ENCODE measurements at places on chromosomes 12 and 14.

DNA sequence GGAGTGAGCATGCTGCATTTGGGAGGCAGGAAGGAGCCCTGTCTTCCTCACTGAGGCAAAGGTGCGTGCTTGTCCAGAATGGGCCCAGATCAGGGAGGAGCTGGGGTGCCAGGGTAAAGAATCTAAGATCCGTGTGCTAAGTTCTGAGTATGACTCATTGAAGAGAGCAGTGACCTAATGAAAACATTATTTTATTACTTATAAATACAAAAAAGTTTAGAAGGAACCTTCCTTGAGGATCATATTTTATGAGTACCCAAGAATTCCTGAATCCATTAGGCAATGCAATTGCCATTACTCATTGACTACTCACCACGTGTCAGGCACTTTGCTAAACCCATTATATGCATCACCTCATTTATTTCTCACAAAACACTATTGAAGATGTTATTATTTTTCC is 264.7 kb downstream of the EGLN3 start:
- DNase-seq = no peak

DNA sequence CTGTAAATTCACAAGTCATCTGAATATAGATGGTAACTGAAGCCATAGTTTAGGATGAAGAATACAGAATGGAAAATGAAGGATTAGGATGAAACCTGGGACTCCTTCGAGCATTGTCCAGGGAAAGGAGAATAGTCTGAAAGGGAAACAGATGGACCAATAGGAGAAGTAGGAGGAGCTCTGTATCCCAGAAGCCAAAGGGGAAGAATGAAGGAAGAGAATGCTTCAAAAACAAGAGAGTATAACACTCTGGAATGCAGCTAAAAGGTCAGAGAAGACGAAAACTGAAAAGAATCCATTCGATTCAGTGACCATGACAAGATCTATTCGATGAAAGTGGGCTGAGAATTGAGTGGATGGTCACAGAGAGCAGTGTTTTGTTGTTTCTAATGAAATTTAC is 1.0 kb downstream of the GMFB start:
- peak; percentile 13 for DNase-seq

DNA sequence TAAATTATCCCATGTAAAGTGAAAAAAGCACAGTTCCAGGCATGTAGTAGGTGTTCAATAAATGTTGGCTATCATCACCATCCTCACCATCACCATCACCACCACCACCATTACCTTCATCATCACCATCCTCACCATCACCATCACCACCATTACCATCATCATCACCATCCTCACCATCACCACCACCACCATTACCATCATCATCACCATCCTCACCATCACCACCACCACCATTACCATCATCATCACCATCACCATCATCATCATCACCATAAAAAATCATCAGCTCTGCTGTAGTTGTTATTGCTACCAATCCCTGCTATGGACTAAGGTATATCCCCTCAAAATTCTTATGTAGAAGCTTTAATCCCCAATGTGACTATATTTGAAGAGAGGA is 15.1 kb downstream of the ISCU start:
- no peak for DNase-seq

DNA sequence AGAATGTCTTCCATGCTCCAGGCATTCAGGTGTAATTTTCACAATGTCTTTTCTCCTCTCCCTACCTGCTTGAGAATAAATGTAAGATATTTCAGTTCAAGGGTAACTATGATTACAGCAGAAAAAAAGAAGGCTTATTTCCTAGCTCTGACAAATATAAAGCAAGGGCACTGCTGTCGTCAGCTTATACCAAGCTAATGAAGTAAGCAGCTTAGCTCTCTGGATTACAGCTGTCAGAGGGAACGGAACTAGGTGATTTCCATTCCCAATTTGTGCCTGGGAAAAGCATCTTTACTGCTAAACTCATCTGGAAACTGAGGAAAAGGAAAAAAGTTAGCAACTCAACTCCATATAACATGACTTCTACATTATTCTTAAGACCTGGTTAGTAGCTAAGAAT is 56.5 kb downstream of the ZFYVE26 start:
- DNase-seq = no peak

DNA sequence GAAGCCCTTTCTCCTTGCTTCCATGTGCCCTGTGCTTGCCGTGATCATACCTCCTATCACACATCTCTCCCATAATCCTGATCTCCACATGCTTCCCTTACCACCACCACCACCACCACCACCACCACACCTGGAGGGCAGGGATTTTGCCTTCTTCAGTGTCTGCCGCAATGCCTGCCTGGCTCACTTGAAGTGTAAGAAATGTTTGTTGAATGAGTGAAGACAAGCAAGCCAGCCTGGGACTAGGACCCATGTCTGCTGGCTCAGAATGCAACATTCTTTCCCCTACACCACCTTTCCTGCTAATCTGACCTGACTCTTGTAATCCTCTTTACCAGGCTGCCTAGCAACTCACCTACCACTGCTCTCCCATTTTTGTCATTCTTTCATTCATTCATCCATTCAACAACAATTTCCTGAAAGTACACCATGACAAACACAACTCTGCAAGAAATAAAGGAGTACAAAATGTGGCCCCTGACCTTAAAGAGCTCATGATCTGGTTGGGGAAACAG is 3.5 kb upstream of the NID2 start:
- DNase-seq = no peak

GRCh38 chr14:65231286-65231980 is 129.1 kb upstream of the MAX start:
- no peak for DNase-seq

GRCh38 chr12:71599210-71599609 is 64.4 kb downstream of the ZFC3H1 start:
- DNase-seq = no peak
